Right cardiac atrium (tissue), 5 donors: ENCODE measurements at places on chromosomes 16 and 17. TPM values are rescaled to one million over a fixed set of nuclear protein-coding genes. Genes with fewer than 3 reads are reported as not detected.

DNA sequence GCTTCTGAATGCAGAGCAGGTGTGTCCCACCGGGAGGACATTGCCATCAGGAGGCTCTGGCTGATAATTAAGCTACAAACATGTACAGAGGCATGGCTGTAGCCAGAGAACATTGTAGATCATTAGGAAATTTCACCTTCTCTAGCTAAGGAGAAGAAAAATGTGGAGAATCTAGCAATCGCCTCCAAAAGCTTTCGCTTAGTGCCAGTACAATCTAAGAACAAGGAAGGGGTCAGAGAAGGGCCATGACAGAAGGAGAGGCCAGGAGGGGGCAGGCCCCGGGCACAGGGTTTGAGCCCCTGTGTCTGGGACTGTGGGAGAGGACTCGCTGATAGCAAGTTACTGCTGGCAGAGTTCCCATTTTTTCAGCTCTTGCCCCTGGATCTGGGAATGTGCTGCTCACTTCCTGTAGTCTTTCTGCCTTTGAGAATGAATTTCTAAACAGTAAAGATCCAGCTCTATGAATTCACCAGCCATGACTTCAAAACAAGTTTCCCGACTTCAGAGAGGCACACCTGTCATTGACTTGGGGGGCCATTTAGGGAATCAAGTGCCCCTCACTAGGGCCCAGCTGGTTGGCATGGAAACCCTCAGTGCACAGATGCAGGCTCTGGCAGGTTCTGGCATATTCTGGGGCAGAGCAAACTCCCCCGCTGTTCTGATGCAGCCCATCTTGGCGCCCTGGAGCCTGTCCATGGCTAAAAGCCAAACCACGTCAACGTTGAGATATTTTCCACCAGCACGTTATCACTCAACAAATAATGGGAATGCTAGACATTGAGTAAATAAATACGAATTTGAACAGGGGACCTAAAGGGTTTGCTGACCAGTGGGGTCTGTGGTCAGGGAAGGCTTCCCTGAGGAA is 59.5 kb upstream of the CACNG4 start:
- peak; percentile 60 for DNase-seq

DNA sequence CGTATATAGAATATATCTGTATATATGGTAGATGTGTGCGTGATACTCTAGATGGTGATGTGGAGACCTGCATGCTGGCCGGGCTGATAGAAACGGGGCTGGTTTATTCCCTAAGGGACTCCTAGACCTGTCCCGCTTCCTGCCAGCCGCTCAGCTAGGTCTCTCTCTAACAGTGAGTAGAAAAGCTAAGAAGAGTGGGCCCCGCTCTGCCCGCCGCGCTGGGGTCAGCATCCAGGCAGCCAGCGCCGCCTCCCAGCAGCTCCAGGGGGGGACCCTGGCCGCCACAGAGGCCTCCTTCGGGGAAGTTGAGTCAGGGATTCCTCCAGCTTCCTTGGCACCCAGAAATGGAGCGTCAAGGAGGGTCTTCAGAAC is 9.4 kb downstream of the CYGB start:
- DNase-seq = peak; percentile 73

DNA sequence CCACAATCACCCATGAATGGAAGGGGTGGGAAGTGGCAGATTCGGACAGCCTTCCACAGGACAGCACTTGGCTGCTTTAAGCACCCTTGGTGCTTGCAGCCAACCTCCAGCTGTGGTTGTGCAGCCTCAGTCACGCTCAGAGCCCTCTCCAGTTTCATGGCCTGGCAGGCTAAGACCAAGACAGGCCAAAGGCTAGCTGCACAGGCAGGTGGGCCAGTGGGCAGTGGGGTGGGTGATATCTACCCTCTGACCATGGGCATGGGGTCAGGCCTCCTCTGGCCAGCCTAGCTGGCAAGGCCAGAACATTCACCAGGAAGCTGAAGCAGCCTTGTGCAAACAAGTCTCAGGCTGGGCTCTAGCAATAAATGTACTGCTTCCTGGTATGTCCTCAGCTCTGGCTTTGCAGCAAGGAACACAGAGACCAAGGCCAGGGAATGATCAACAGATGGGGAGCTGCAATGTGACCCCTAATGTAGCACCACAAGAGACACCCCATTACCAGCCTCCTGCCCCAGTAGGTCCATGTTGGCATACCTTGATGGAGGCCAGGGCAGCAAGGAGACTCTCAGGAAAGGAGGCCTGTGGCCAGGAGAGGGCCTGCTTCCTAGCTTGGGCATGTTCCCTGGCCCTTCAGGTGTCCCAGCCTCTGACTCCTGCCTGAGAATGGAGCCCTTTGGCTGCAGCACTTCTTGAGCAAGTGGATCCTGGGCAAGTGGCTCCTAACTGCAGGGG is 20.9 kb downstream of the HSD11B2 start:
- DNase-seq = no peak

DNA sequence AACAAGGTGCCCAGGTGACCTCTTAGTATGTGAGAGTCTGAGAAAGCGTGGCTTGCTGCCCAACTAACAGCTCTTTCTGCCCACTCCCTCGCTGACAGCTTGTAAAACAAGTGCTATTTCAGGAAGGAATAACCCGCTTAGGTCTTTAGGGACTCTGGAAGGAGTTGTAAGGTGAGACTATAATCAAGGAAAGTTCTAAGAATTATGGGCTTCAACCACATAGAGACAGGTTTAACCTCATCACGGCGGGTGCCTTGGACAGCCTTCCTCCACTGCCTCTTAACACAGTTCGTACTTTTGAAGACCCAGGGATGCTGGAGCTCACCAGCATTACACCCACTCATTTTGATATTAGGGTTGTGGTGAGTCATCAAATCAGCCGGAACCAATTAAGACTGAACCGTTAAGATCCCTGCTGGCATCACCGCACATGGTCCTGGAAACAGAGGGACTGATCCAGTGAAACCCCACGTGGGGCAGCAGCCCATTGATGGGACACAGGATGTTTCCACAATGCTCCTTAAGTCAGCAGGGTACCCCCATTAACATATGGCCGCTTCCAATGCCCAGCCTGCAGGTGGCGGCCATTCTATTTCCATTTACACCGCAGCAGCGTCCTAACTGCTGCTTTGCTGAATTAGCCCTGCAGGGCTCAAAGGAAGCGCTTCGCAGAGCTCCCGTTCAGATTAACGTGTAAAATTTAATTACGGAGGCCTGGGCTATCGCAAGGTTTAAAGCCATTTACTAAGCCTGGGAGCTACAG is 176.6 kb upstream of the SDK2 start:
- DNase-seq = no peak

GRCh38 chr16:53530046-53530445 is 27.0 kb upstream of the AKTIP start:
- DNase-seq = no peak

DNA sequence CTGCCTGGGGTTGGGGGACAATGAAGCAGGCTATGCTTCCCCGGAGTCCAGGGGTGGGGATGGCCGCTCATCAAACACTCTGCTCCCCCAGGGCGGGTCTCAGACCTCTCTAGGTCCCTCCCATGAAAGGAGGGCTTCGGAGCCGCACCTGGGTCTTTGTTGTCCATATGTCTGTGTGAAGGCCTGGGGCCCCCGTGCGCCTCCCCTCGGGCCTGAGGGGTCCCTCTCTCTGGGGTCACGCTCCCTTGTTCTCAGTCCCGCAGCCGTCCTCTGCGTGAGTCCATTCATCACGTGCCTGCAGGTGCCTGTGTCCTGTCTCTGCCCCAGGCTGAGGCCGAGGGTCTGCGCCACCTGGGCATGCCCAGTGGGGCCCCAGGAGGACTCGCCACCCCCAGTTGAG is 15.6 kb downstream of the BAHCC1 start:
- no peak for DNase-seq

- no peak for DNase-seq
Observed at GRCh38 chr16:73996624-73997339, 299.8 kb upstream of the PSMD7 start.

DNA sequence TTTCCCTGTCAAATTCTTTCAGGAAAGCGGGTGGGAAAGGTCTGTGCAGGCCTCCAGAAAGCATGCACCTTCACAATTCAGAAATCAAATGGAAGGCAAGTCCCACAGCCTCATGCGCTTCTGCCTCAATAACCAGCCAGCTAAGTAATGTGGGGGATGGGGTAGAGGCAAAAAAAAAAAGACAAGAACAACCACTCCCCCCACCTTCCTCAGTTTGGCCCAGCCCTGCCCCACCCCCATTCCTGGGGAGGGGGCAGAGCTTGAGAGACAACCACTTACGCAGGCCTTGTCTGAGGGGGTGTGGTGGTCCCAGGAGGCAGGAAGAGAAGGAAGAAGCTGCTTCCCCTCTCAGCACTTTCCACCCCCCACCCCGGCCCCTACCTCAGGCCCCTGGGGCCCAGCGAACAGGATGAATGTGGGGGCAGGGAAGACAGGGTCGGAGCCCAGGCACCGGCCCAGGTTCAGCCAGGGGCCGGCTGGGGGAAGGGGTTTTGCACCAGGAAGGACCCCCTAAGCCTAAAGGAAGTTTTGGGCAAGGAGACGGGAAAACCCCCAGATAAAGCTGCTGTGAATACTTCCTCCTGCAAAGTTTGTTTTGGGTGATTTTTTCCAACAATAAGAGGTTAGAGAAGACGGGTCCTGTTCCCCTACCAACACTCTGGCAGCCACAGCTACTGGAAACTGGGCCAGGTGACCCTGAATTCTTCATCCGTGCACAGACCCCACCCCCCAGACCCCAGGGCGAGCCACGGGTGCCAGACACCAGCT is 1.2 kb downstream of the JUP start:
- DNase-seq = peak; percentile 76

DNA sequence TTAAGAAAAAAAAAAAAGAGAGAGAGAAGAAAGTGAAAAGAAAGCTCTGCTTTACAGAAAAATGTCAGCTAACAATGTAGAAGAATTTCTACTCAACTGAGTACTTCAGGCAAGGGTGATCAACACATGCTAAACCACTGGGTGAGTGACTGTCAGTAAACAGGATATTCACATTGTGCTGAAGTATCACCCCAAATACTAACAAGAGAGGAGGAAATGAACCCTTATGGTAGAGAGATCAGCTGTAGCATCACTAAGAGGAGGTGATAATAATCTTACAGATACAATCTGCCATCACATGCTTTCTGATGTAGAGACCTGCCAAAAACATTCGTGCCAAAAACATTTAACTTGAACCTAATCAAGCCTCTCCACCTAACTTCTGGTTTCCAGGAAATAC is 30.7 kb upstream of the ICAM2 start:
- no peak for DNase-seq

DNA sequence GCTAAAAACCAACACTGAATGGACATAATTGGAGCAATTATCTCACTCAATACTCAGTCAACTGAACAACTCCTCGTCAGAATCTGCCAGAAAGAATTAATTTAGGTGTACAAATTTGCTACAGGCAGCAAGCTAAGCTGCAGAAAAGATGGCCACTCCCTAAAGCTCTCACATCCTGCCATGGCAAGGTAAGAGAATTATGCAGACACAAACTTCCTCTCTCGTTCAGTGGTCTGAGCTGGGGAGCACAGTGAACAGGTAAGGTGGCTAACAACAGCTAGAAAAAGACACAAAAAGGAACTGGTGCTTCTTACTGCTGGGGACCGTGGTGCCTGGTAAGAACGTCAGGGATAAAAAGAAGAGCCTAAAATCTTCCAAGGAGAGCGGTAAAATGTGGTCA is 74.9 kb upstream of the BCAR1 start:
- DNase-seq = no peak

DNA sequence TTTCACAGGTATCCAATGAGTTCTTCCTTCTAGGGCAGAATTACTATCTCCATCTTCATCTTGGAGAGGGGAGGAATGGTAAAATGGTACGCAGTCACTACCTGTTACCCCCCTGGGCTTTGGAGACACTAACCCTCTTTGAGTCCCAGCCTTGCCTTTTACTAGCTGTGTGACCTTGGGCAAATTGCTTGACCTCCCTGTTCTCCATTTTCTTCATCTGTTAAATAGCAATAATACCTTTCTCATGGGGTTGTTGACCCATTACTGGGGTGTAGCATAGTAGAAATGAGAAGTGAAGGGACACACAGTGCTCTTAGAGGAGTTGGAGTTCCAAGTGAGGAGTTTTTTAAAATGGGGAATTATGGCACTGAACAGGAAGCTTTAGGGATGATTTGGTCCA is 324.7 kb downstream of the FOXL1 start:
- DNase-seq = no peak

DNA sequence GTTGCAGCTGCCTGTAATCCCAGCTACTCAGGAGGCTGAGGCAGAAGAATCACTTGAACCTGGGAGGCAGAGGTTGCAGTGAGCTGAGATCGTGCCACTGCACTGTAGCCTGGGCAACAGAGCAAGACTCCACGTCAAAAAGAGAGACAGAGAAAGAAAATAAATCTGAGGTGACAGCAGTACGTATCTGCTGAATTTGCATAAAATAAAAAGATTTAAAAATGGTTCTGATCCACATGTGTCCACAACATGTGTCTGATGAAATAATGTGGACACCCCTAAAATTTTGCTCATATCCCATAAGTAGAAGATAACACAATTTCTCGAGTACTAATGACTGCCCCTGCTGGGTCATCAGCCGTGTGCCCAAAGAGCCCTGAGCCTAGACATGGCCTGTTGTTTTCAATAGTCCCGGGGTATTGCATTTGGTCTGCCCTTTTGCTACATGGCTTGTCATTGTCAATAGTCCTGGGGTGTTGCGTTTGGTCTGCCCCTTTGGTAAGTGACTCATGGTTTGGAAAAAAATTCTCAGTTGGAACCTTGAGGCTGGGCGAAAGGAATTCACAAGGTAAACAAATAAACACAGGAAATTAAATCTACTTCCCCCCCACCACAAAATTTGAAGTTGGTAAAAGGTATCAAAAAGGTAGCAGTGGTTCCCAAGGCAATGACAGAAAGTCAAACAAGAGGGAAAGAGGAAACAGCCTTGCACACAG is 434.6 kb upstream of the MAF start:
- no peak for DNase-seq

- DNase-seq = no peak
Observed at GRCh38 chr16:13999071-13999894, 71.8 kb upstream of the MRTFB start.

DNA sequence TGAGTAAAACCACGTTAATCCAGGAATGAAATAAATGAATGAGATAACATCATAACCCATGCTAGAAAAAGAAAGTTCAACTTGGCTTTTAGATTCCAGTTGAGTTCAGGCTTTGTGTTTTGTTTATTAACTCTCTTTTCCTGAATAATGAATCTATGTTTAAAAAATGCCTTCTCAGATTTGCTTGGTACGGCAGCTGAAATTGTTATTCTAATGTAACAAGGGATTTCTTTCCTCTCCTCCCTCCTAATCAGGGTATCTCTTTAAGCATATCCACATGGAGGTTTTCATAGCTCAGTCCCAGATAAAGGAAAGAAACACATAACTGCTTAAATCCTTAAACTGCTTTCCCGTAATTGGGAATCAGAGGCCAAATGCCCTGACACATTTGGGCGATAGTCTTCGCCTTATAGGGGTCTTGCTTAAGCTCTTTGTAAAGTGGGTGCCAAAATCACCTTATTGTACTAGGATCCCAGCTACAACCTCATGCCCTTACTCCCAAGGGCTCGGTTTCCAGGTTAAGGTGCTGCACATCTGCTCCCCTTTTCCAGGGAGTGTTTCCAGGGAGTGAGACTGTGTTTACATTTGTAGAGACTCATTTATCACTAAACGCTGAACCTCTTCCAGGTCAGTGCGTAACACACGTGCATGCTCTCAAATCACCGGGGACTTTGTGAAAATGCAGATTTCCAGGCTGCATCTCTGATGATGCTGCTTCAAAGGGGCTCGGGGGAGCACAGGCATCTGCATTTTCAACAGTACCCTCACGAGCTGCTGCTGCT is 142.8 kb upstream of the FOXF1 start:
- DNase-seq = no peak

- no peak for DNase-seq
Observed at GRCh38 chr17:48596000-48596734, 2.6 kb upstream of the HOXB5 start.

Gene CSH1
- total RNA-seq = not detected

Gene HOXB3
- total RNA-seq = 2.2 TPM

Gene WNT3
- total RNA-seq = 1.0 TPM

Gene ZNHIT3
- 17.7 TPM for total RNA-seq

Gene MYH8
- not detected for total RNA-seq

Gene LITAFD
- total RNA-seq = not detected

Gene VWA3A
- total RNA-seq = not detected
